ENCODE measurements at places on chromosomes 7 and 10.
A peak's percentile ranks its signal among the peaks of the same experiment; 100 is the strongest.

DNA sequence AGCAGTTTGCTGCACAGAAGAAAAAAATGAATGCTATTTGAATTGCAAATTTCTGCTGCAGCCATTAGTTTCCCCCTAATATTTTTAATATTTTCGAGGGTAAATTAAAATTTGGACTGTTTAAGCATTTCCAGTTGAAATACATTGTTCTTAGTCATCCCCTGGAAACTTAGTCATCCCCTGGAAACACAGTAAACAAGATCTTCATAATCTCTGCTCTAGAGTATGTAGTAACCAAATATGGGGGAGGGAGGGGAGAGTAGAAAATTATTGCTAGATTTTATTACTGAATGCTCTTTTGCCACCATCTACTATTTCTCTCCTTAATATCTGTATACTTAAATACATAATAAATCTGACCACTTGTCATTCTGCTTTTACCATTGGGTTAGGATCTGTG, 1053.3 kb downstream of the SORCS1 start:
- DNase-seq, result no peak

DNA sequence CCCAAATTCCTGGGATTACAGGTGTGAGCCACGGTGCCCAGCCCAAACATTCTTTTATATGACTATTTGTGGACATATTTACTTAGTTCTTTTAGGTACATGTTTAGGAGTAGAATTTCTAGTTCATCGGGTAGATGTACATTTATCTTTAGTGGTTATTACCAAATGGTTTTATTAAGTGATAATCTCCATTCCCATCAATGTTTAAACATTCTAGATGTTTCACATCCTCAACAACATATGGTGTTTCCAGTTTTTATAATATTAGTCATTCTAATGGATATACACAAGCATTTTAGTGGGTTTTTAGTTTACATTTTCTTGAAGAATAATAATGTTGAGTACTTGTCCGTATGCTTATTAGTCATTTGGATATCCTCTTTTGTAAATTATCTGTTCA, 131.7 kb downstream of the RTKN2 start:
- no peak for DNase-seq

- DNase-seq, result no peak
Observed at GRCh38 chr10:112570585-112570984, 123.6 kb downstream of the VTI1A start.

DNA sequence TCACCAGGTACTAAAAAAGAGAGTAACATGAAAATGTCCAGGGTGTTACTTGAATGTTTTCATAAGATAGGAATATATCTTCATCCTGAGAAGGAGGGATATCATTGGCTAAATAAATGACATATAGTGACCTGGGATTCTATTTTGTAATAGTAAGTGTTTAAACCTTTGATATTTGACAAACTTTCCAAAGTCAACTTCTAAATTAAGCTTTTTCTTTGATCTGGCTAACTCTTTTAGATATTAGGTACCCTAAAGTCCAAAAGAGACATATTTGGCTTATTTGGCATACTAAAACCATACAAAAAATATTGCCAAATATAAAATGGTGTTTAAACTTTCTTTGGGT, 22.4 kb upstream of the CREB3L2 start:
- DNase-seq, result no peak

DNA sequence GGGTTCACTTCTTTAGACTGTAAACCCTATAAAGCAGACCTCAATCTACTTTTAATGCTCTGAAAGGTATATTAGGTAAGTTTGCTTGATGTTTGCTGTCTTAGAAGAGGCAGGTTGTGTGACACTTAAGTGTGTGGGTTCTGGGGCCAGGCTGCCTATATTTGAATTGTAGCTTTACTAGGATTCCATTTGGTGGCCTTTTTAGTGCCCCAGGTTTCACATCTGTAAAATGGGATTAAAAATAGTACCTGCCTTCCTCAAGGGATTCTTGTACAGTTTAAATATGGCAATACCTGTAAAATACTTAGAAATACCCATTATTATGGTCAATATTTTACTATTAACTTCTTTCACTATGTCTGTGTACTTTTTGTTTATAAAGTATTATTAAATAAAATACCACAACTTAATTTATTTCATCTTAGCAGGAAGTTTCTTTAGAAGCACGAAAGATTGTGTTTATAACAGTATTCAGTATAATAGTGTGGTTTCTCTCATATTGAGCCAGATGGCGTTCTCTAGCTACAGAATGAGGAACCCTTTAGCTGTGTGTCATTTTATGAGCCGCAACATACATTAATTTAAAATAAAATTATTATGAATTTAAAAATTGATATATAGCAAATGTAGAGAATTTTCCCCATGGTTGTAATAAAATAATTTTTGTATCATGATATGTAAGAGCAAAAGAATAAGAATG, 94.2 kb downstream of the CDK14 start:
- no peak for DNase-seq

DNA sequence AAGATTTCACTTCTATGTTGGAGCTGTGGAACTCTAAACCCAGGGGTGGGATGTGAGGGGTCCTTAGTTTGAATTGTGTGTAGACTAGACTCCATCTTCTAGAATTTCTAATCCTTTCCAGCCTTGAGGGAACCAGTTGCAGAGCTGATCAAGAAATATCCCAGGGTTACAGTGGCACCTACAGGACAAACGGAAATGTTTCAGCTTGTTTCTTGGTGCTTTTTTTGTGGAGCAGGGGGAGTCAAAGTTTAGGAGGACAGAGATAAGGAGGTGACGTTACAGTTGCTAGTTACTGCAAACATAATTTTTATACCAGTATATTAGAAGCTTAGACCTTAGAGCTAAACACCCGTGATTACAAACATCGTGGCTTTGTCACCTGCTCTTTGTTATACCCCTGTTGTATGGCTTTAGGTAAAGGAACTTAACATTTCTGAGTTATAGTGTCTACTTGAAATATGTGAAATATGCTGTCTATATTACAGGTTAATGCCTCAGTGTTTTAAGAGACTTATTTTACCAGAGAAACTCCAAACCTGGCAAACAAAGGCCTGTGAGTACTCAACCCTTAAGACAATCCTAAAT, 84.5 kb upstream of the DYNC1I1 start:
- DNase-seq, result no peak

DNA sequence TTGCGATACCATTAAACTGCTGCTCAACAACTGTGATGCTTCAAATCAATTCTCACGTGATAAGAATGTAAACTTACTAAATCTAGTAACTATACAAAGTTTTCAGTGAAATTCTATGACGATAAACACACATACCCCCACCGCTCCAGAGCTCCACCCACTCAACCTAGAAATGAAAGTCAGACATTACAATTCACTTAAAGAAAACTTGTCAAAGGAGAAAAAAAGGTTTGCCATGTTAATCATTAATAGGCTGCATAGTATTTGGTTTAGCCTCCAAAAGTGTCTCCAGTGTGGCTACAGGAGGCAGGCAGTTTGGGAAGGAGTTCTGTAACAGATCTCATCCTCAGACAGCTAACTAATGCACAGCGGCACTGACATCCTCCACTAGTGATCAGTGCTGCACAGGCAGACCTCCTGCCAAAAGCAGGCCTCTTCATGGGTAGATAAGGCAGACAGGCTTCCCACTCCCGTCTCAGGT, 3.1 kb downstream of the HERPUD2 start:
- DNase-seq, result no peak

DNA sequence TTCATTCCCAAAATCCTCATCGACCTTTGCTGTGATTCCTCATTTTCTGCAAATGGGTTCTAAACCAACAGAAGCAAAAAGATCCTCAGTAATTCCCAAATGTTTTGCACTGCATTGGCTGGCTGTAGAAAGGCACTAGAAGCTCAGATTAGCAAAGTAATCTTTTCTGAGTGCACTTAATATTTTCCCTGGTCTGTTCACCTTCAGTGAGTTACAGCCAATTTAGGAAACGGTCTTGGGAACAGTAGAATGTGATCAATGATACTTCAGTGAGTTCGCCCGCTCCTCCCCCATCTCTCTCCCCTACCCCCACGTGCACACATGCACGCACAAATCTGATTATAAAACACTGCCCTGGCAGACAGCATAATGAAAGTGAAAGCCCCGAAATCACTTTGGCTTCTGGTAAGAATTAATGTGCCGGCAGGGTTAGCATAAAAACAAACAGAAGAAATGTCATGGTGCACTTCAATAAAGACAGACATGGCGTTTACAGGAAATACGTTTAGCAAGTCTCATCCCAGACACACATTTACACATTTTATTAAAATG, 201.3 kb upstream of the CDCA7L start:
- no peak for DNase-seq

GRCh38 chr7:108869070-108869469, 299.4 kb downstream of the DNAJB9 start:
- DNase-seq, result no peak

DNA sequence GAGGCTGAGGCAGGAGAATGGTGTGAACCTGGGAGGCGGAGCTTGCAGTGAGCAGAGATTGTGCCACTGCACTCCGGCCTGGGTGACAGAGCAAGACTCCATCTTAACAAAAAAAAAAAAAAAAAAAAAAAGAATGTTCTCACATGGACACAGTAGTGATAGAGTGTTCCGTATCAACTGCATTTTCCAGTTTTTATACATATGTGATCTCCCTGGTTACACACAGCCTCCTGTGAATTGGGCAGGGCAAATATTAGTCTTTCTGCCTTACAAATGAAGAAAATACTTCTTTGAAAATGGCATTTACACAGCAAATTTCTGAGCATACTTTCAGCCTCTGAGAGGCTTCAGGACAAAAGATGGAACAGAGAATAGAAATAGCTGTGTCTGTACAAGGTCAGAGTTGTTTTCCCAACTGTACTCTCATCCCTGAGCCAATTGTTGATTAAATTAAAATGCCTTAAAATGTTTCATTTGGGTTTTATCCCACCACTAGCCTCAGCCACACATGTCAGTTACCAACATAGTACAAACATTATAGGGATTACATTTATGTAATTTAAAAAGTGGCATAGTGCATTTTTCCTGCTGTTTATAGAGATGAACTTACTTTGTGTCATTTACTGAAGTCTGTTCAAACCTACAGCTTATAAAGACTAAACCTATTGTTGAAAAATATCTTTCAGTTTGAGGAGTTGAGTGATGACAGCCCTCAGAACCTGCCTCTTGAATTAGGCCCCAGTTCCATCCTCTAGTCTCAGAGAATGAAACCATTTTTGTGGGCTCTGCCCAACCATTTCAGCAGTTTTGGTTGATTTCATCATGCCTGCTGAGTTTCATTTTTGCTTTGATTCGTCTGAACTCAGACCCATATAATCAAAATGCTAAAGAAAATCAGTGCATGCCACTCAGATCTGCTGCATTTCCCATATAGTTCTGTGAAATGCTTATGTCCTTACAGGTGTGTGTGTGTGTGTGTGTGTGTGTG, 609.4 kb upstream of the C7orf33 start:
- no peak for DNase-seq

DNA sequence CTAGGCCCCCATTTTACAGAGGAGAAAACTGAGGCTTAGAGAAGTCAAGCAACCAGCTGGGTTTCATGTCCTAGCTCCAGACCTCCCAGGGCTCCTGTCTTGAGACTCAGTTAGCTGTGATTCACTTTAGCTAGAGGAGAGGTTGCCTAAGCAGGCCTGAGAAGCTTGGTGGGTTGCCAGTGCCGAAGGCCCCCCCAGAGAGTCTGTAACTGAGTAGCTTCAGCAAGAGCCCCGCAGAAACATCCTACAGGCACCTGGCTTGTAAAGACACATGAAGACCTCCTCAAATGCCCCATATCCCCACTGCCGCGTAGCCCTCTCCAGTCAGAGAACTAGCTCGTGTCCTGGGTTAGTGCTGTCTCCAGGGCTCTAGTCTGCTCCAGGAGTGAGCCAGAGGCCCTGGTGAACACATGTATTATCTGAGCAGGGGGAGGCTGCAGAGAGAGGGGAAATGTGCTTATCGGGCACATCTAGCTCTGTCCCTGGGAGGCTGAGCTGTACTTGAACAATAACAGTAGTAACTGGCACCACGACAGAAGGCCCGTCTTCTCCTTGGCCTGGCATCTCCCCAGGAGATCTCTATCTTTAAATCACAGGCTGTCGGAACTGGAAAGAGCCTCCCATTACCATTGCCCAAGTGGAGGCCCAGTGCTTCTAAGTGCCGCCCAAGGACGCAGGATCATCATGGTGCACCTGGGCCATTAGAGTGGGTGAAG, 28.9 kb downstream of the UNC5B start:
- DNase-seq, result no peak

- peak; percentile 49 for DNase-seq
Observed at GRCh38 chr10:114544045-114544659, 113.9 kb downstream of the ABLIM1 start.

DNA sequence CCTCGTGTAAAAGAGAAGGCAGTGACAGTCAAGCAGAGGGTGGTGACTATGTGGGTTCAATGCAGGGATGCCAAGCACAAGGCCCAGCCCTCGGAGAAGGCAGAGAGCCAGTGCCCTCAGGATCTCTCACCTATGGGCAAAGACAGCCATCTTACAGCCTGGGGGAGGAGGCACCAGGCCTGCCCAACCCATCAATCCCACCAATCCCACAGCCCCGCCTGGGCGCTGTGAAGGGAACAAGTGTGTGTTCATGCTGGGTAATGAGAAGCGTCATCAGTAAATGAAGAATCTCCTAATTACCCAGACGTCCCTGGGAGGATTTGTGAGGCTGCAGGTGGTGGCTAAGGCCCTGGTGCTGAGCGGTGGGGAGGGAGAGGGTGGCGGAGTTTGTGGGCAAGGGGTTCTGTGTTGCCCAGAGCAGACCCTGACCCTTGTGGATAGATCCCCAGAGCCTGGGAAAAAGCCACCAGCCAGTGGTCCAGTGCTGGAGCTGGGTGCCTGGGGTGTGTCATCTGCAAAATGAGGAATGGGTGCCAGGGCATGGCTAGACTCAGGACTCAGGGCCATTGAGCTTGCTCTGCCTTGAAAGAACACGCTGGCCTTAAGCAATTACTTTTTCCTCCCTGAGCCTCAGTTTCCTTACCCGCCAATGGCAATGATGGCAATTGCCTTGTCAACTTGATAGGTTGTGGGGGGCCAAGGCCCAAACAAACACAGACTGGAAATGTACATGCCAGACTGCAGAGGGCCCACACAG, 128.1 kb upstream of the UNC5B start:
- no peak for DNase-seq

DNA sequence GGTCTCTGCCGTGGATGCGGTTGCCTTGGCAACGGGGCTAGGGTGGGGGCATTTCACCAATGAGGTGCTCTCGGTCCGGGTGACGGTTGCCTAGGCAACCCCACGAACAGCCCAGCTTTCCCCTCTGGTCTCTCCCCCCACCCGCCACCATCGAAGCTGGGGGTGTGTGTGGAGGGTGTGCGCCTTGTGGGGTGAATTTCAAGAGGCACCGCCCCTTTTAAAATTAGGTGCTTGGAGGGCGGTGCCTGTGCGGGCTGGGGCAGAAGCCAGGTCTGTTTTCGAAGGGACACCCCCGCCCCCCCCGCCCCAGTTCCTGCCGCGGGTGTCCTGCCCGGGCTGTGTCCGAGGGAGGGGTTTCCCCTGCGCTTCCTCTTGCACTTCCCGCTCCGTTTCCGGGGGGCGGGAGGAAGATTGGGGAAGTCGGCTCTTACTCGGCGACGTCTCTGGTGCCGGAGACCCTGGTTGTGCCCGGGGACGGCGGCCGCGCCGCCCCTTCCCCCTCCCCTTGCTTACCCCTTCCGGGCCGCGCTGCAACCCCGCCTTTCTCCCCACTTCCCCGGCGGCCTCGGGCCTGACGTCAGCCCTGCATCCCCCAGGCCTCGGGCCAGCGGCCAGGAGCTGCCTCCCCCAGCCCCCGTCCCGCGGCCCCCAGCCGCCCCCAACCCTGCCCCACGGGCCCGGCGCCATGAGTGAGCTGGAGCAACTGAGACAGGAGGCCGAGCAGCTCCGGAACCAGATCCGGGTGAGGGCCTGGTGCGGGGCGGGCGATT, 2.2 kb downstream of the GNB2 start:
- DNase-seq, result peak; percentile 77
